Naive thymus-derived CD4-positive, alpha-beta T cell (primary cell): ENCODE measurements at places on chromosomes 2 and 18.

DNA sequence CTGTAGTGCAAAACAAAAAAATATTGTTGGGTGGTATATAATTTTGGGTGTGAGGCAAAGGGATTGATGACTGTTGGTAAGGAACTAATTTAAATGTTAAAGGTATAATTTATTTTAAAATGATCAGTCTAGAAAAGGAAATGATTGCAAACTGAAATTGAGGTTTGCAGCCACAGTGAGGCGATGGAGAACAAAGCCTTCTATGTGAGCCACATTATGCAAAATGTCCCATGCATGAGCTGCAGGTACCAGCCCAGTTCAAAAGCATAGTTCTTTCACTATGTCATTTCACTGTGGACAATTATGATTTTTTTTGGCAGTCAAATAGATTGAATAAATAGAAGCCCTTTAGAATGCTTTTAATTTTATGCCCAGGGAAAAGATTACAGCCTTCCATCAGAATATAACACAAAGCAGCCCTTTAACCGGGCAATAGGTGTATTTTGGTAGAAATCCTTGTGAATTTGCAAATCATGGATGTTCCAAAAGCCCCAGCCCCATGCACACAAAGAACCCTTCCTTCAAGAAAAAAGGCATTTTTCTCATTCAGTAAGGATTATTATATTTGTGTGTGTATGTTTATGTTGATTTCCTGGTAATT is 1.7 kb downstream of the MAP2 start:
- DNase-seq, result no peak

- DNase-seq, result no peak
These were observed 34.8 kb downstream of the GAREM1 start for GRCh38 chr18:32435631-32436500.

DNA sequence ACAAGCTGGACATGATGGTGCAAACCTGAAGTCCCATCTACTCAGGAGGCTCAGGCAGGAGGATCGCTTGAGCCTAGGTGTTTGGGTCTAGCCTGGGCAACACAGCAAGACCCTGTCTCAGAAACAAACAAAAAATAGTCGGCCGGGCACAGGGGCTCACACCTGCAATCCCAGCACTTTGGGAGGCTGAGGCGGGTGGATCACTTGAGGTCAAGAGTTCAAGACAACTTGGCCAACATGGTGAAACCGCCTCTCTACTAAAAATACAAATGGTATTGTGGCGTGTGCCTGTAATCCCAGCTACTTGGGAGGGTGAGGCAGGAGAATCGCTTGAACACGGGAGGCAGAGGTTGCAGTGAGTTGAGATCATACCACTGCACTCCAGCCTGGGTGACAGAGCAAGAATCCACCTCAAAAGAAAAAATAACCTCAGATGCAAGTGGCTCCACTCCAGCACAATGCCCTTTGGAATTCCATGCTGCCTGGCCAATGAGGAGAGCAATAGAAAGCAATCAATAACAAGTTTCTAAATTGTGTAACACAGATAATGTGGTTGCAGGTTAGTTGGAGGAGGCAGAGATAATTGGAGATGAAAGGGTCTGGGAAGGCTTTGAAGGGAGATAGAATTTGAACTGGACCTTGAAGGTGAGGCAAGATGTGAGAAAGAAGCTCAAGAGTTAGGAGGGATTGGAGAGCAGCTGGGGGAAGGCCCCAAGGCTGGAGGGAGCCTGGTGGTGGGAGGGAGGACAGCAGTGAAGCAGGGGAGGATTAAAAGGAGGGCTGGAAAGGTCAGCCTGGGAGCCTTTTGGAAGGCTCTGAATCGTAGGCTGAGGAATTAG is 6.0 kb downstream of the TTC31 start:
- no peak for DNase-seq

GRCh38 chr2:8006626-8007025 is 675.2 kb upstream of the ID2 start:
- DNase-seq, result no peak

DNA sequence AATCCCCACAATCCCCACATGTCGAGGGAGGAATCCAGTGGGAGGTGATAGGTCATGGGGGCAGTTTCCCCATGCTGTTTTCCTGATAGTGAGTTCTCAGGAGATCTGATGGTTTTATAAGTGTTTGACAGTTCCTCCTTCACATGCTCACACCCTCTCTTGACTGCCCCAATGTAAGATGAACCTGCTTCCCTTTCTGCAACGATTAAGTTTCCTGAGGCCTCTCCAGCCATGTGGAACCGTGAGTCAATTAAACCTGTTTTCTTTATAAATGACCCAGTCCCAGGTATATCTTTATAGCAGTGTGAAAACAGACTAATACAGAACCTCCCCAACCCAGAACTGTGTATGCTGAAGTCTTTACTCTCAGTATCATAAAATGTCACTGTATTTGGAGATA is 289.5 kb upstream of the MMADHC start:
- no peak for DNase-seq

GRCh38 chr2:71856773-71857525 is 290.7 kb downstream of the CYP26B1 start:
- DNase-seq, result no peak

DNA sequence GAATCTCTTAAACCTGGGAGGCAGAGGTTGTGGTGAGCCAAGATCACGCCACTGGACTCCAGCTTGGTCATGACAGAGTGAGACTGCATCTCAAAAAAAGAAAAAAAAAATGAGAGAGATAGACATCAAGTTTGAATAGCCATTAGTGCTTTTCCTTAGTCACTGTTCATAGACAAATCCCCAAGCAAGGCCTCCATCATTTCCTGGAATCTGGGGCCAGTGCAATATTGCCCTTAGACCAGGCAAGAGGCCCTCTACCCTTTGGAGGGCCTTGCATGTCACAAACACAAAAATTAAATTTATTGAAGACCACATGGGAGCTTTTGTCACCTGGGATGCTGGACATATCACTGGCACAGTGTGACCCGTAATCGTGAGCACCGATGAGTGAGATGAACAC is 141.5 kb downstream of the B3GNT2 start:
- DNase-seq, result no peak

DNA sequence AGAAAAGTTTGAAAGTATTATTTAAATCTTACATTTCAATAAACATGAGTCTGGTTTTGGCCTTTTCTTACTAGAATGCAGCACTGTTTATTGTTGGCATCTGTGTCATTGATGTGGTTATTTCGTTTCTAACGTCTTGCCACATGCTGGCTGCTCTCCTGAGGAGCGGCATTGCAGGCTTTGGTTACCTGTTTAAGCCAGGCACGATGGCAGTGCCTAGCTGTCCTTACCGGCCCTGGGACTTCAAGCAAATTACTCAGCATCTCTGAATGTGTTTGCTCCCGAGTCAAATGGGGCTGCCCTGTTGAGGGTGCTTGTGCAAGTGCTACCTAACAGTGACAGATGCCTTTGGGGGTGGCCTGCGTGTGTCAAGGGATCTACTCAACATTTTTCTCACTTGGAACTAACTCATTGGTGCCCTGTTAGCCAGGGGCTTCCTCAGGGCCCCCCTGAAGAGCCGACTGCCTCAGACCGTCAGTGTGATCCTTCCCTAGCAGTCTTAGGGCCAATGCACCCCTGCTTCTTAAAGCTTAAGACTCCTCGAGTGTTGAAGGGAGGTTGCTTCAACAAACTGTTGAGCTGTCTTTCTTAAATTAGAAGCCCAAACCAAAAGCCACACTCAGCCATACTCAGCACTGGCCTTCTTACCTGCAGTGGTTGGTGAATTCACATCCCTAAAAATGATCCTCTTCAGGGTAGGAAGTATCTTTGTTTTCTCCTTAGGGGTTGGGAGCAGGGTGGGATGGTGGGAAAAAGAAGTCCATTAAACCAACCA is 151.5 kb downstream of the NCK2 start:
- DNase-seq, result peak; percentile 49

DNA sequence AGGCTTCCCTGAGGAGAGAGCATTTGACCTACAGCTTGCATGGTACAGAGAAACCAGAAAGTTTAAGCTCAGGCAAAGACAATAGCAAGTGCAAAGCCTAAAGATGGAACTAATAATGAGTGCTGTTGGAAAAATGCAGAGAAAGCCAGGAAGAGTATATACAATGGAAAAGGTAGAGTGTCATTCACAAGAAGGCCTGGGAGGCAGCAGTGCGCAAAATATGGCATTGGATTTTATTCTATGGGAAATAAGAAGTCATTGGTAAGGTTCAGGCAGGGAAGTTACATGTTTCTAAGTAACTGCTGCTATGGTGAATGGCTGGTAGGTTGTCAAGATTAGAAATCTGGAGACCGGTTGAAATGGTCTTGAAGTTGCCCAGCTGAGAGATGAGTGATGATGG is 2167.3 kb upstream of the CELF4 start:
- DNase-seq, result no peak

DNA sequence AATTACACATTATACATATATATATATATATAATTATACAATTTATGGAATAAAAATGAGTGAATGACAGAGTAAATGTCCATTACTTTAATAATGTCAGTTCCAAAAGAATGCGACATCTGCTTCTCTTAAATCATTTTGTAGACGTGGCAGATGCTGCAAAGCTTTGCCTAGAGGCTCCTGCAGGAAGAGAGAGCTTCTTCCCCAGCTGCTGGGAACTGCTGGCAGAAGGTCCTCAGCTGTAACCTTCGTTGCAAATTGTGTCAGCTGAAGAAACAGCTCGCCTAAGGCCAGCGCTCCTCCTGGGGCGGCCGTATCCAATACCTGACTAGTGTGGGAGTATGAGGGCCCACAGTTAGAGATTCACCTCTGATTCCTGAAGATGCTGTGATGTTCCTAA is 9.6 kb upstream of the THNSL2 start:
- DNase-seq, result no peak

DNA sequence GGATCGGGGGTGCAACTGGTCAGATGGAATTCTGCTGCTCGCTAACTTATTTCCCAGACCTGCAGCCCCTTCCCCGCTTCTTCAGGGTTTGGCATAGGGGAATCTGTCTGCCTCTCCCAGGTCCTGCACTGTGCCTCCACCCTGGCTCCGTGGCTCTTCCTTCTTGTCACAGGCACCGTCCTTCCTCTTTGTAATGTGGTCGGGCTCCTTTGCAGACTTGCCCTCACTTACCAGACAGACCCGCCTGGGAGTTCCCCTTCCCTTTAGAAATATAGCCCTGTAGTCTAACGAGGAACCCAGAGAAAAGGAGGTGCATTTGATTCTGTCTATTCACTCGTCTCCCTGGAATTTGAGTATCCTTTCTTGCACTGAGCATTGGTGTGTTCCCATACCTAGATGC is 63.9 kb upstream of the PAX8 start:
- peak; percentile 9 for DNase-seq

- no peak for DNase-seq
These were observed 43.6 kb downstream of the VPS54 start for GRCh38 chr2:63975437-63976124.

- DNase-seq, result no peak
These were observed 105.2 kb downstream of the RBM43 start for GRCh38 chr2:151156431-151156830.

- DNase-seq, result no peak
These were observed 38.0 kb downstream of the SLC4A1AP start for GRCh38 chr2:27701676-27702075.

DNA sequence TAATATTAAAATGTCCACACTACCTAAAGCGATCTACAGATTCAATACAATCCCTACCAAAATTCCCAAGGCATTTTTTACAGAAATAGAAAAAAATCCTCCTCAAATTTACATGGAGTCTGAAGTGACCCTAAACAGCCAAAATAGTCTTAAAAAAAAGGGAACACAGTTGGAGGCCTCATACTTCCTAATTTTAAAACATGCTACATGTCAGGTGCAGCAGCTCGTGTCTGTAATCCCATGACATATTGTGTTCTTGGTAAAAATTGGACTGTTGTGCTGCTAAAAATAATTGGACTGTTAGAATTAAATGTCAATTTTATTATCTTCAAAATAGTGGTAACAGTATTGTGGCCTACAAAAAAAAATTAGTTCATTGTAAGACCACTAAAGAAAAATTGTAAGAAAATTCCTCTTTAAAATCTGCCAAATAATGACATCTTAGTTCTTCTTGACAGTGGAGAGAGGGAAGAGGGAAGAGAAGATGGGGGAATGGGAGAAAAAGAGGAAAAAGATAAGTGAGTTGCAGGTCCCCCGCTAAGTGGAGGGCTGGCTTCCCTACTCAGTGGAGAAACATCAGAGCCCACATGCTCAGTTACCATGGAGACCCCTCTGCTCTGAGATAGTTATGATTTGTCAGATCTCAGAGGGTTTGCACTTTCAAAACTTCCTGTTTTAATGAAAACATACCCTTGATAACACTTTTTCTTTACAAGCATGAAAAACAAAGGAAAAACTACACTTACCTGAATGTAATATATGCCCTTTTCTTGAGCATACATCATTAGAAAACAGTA is 46.5 kb downstream of the UNC50 start:
- DNase-seq, result no peak

DNA sequence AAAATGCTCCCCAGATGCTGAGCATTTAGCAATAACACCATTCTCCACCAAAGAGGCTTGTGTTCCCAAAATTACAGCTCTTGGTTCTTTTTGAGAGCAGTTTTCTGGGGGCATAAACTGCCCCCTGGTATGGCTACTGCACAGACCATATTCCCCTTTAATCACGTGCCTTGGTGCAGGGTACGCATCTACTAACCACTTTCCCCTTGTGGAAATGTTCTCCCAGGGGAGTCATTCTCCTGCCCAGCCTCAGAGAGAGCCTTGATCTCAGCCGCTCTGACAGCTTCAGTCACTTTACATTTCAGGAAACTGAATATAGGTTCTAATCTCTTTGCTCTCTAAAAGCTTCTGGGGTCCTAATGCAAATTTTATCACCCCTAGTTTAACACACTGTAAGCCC is 44.7 kb upstream of the EML6 start:
- no peak for DNase-seq

DNA sequence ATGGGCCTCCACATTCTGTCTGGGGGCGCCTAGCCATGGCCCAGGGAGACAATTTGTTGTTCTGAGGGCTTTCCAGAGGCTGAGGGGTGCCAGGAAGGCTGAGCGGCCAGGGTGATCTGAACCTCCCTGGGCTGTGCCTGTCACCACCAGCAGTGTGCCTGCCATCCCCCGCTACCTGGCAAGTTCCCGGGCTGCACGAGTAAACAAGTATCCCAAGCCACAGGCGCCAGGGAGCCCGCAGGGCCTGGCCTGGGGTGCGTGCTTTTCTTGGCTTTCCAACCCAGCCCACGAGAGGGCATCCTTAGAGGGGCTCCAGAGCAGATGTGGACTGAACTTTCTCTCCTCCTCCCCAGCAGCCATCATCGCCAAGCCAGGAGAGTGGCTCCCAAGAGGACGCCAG is 35.1 kb upstream of the B3GNT7 start:
- no peak for DNase-seq

DNA sequence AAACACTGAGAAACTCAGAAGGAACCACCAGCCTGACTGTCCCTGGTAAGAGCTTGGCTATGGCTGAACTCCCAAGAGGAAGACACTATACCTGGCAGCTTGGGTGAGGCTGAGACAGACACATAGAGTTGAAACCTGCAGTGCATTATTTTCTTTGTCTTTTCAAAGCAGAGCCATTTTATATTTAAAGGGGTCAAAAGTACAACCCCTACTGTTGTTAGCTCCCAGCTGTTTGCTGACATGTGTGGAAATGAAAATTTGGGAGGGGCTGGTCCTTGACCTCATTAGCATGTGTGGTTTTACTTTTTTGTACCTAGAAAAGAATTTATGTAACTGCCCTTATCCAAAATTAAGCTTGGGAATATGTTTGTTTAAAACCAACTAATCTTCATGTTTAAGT is 309.0 kb downstream of the RPRM start:
- no peak for DNase-seq
